Tongue (tissue), 3 donors: ENCODE measurements at places on chromosomes 16 and 17. TPM values are rescaled to one million over a fixed set of nuclear protein-coding genes. Genes with fewer than 3 reads are reported as not detected.

- DNase-seq = no peak
Measured at GRCh38 chr17:27824745-27825144, 24.4 kb upstream of the NOS2 start.

GRCh38 chr16:81881228-81881627, 102.1 kb downstream of the PLCG2 start:
- DNase-seq = no peak

DNA sequence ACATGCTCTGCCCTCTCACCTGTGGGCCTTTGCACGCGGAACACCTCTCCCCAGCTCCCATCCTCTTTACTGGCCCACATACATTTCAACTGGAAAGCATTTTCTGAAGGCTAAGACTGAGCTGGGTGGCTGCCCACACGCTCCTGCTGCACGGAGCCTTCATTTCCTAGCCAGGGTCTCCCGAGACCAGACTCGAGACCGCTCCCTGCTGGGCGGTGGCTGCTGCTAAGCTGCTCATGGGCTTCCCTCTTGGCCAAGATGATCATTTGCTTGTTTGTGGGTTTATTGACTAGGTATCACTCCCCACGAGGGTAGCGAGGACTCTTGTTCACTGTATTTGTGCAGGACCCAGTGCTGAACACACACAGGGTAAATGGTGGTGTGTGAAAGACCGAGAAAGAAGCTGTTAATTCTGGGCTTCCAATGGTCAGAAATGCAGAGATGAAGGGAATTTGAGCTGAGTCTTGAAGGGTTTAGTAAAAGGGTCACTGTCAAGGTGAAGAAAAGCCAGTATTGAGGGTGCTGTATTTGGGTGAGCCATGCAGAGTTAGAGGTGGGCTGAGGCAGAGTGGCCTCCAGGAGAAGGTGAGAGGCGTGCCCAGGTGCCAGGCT, 907 bp downstream of the TRAPPC2L start:
- peak; percentile 71 for DNase-seq

DNA sequence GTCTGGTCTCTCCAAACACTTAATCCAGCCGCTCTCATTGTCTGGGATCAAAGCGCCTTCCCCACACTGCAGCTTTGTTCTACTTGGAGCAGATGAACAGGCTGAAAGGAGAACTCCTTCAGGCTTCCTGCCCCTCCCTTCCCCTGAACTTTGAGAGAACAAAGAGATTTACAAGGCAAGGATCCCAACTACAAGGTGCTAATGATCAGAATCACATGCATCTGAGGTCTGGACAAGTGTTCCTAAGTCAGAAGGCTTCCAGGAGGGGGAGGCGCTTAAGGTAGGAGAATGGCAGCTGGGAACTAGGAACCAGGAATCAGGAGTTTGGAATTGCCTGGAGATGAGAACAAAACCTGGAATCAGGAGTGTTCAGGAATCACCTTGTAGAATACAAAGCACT, 606.3 kb upstream of the CDH11 start:
- peak; percentile 72 for DNase-seq

DNA sequence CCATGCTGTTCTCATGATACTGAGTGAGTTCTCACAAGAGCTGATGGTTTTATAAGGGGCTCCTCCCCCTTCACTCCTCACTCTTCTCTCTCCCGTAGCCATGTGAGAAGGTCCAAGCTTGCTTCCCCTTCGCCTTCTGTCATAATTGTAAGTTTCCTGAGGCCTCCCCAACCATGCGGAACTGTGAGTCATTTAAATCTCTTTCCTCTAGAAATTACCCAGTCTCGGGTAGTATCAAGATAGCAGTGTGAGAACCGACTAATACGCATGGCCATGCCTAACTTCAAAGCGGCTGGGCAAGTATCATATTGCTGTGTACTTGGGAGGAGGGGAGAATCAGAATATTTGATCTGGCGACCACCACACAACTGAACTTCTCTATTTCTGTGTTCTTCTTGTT, 88.3 kb downstream of the PRKCB start:
- DNase-seq = peak; percentile 5

- DNase-seq = no peak
Measured at GRCh38 chr16:2288726-2289125, 20.8 kb upstream of the RNPS1 start.

DNA sequence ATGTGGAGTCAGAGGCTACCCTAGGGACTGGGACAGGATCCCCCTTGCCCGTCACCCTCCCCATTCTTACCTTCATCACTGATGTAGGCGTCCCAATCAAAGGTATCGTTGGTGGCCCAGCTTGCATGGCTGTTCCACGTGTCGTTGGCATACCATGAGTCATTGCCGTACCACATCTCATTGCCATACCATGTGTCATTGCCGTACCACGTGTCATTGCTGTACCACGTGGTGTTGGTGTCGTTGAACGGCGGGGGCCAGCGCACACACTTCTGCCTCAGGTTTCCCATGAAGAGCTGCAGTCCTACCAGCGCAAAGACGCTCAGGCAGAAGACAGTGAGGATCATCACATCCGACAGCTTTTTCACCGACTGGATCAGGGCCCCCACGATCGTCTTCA, 4.8 kb downstream of the SCN4A start:
- DNase-seq = no peak

DNA sequence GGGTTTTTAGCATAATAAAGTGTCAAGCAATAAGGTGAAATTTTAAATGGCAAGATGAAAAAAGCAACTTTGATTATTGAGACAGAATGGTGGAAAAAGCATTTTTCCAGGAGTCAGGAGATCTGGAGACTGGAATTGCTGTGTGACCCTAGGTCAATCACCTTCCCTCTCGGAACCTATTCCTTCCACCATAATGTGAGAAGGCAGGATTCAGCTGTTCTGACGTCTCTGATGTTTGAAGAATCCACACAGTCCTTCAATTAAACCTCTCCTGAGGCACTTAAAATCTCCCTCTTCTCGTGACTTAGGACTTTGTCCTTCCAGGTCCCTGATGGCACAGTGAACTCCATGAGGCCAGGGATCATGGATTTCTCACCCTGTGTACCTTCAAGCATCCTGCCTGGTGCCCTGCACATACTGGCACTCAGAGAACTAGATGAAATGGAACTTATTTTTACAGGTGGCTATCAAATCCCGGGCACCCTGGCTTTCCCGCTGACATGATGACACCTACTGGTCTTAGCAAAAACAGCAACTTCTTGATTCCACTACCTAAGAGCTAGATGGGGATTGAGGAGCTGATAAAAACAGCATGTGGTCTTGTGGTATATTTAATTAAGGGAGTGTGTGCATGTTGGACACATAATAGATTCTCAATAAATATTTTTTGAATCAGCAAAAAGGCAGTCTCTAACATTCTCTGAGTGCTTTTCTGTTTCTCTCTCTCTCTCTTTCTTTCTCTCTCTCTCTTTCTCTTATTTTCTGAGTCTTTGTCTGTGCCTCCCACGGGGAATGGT, 2.3 kb upstream of the CCDC182 start:
- DNase-seq = peak; percentile 82

DNA sequence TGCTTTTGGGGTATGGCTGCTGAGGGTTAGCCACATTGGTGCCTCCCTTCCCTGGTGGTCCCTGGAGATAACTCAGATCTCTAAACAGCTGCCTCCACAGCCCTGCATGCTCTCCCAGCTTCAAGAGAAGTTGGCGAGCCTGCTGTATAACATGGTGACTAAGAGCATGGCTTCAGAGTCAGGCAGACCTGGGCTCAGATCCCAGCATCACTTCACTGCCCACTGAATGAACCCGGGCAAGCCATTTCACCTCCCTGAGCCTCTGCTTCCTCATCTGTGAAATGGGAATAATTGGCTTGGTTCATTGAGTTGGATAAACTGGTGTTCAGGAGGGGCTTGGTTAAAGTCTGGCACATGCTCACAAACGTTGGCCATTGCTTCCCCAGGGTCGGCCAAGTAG, 16.6 kb downstream of the KIF1C start:
- DNase-seq = no peak

GRCh38 chr16:27670071-27670810, 120.3 kb downstream of the KATNIP start:
- DNase-seq = peak; percentile 67

The NOG gene
- total RNA-seq = 8.9 TPM

The VPS35 gene
- 129 TPM for total RNA-seq
